ENCODE measurements at places on chromosomes 6 and 20. TPM values are rescaled to one million over a fixed set of nuclear protein-coding genes. Genes with fewer than 3 reads are reported as not detected.

The SUMO4 gene
- total RNA-seq, result 0.76 TPM

The TMEM63B gene
- 18.0 TPM for total RNA-seq

The NRSN2 gene
- total RNA-seq, result 12.7 TPM

The AAR2 gene
- 26.3 TPM for total RNA-seq

The CEP43 gene
- total RNA-seq, result 12.2 TPM

The SLC52A3 gene
- not detected for total RNA-seq
